Effector memory CD8-positive, alpha-beta T cell (primary cell): ENCODE measurements at places on chromosomes 13 and 19.

DNA sequence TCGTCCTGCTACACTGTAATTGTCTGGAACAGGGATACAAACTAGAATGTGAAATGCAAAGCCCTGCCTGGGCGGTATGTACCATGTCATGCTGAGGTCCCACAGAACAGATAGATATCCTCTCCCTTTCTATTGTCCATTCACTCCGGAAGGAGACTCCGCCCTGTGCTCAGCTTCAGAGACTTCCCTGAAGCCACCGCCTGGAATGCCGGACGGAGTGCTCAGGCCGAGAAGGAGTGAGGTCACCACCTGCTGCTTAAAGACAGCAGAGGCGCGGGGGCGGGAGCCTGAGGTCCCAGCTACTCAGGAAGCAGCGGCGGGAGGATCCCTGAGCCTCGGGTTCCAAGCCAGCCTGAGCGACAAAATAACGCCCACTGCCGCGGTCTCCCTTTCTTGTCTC, 890 bp upstream of the ZNF611 start:
- no peak for DNase-seq

DNA sequence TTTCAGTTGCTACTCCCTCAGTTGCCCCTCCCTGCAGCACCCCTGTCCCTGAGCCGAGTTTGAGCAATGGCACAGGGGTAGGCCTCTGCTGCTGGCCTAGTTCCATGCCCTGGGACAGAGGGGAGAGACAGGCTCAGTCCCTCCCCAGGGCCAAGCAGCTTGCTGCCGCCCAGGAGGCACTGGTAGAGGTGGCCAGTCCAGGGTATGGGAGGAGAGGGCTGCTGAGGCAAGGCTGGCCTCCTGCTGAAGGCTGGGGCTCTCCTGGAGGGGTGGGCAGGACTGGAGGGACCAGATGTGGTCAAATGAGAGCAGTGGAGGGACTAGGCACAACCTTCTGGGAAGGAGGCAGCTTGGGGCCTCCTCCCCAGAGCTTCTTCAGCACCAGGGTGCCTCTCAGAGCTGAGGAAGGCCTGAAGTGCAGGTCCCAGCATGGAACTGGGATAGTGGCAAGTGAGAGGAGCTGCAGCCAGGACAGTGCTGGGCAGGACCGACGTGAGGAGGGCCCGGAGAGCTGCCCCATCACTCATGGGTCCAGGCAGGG, 29.8 kb upstream of the VSTM2B start:
- DNase-seq = no peak

DNA sequence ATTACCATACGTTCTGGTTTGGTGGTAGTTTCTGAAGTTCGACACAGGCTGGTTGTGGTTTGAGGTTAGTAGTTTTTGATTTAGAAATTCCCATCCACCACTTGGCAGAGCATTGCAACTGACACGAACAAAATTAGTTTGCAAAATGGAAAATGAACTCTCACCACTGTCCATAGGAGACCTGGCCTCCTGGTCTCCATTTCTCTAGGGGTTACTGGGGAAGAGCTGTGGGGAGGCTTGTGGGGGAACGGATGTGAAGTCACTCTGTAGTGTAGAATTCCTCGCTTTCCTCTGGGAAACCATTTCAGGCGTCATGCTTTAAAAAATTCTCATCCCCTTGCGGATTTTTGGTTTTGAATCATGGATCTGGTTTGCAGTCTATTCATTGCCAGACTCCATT, 321.5 kb upstream of the MAB21L1 start:
- DNase-seq = no peak

- no peak for DNase-seq
Measured at GRCh38 chr19:56189785-56190184, 7.8 kb downstream of the ZSCAN5B start.

- no peak for DNase-seq
Measured at GRCh38 chr13:73544175-73544574, 485.4 kb downstream of the KLF5 start.

DNA sequence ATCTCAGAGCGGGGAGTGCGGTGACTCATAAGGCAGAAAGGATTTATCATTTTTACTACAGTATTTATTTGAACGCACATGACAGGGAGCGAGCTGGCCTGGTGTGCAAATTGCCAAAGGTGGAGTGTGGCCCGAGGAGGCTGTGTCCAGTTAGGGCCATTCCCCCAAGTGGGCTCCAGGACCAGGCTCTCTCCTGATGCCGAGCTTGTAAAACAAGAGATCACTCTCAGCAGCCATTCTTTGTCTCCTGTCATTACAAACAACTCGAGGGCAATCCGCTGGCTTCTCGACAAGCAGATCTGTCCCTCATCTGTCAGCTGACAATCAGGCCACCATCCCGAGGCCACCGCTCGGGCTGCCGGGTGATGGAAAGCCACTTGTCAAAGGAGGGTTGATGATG, 418.9 kb downstream of the ZNF536 start:
- no peak for DNase-seq

- DNase-seq = no peak
Measured at GRCh38 chr19:5822181-5822844, 17.2 kb downstream of the FUT6 start.

DNA sequence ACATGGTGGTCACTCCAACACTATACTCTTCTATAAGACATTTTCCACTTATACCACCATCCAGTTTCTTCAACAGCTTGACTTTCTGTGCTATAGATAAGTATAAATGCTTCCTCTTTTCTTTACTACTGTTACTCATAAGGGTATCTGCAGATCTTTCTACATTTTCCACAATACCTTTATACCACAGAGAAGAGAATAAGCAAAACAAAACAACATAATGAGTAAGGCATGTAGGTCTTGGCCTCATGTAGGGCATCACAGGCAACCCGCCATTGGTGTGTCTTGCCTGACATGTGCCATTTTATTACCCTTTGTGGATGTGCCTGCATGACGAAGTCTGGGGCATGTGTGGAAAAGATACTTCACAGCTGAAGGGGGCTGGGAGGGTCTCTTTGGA, 265.3 kb upstream of the STARD13 start:
- no peak for DNase-seq
